HFFc6 (cell line): ENCODE measurements at places on chromosomes 12 and 14.

DNA sequence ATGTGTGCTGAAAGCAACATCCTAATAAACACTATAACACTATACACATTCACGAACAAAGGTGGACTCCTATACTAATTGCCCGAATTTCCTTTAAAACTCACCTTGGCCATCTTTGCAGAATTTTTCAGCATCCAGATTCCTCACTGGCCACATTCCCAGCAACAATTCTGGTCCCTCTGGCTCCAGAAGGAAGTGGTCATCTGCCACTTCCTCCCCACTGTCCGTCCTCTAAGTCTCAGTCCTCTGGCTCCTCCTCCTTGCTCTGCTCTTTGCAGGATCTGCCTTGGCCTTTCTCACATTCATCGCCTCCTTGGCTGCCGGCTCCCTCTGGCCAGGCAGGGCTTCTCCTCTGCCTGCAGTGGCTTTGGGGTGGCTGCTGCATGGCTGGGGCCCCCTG, 426.0 kb downstream of the FUT8 start:
- DNase-seq, result no peak

DNA sequence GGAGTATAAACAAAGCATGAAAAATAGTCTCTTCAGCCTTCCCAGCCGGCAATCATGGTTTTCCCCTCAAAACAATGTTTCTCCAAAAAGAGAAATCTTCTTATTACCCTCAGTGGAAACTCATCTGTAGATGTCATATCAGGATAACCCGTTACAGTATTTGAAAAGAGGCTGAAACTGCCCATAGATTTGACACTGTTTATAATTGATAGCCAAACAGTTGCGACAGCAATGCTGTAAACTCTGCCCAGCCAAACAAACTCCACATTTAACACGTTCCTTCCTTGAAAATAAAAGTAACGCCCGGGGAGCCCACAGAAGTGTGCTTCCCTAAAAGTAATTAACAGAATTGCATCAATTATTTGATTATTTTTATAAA, 201.3 kb upstream of the FOXN3 start:
- DNase-seq, result no peak

DNA sequence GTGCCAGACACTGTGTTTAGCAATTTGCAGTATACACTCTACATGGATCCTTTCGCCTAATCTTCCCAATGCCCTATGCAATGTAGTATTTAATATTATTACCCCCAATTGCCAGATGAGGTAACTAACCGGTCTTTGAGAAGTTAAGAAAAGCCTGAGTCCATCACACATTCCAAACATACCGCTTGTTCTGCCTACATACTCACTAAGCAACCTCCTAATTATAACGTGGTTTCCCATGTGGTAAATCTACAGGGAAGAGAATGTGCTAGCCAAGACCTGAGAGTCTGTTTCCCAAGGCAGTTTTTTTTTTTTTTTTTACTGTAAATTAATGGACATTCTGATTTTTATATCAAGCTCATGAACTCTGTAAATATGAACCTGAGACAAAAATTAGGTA, 37.2 kb downstream of the ATP2B1 start:
- peak; percentile 63 for DNase-seq

DNA sequence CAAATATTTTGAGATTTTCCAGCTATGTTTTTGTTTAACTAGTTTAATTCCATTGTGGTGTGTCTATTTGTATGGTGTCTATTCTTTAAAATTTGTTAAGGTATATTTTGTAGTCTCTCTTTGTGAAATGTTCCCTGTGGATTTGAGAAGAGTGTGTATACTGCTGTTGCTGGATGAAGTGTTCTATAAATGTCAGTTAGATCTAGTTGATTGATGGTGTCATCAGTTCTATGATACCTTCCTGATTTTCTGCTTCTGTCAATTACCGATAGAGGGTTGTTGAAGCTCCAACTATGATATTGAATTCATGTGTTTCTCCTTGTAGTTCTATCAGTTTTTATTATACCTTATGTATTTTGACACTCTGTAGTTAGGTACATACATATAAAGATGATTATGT, 53.1 kb downstream of the FUT8 start:
- DNase-seq, result no peak

DNA sequence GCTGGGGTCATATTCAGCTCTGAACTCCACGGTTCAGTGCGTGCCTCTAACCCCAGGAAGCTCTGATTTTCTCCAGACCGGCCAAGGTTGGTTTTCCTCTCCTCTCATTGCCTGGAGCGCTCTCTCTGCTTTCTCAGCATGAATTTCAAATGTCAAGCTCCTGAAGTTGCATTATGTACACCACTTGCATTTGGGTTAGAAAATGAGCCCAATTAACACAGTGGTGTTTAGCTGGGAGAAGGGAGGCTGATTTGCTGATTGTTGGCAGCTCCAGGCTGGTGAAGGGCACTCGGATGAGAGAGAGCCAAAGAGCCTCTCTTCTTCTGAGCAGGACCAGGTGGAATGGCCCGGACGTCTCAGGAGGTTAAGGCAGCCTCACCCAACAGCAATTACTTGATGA, 570.9 kb downstream of the VRK1 start:
- DNase-seq, result no peak
